NCI-H774 (cell line): ENCODE measurements at places on chromosomes 3 and 15.

- no peak for DNase-seq
Observed at GRCh38 chr3:36562945-36563344, 182.6 kb downstream of the STAC start.

GRCh38 chr15:68596691-68597090 is 17.9 kb downstream of the CORO2B start:
- DNase-seq: no peak

- DNase-seq: no peak
Observed at GRCh38 chr3:157128771-157129681, 30.9 kb downstream of the CCNL1 start.

DNA sequence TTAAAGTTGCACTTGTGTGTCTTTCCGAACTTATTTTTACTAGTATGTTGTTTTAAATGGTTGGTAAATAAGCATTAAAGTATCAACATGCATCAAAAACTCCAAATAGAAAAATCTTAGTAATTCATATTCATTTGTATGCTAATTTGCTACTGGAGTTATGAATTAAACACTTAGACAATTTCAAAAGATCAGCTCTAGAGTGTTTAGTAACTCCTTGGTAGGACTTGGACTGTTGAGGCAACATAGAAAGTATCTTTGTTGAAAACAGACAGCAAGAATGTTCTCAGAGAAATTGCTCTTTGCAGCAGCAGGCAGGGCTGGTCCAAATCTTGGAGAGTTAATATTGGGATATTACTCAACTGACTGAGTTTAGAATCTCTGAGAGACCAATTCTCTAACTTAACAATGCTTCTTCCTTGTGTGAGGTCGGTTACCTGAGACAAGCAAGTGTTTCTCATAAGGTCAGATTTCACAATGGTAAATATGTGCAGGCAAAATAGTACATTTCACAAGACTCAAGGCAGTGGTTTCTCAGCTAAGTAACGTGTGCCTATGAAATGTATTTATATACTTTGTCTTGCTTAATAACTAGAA is 147.8 kb upstream of the IL12A start:
- DNase-seq: no peak

- no peak for DNase-seq
Observed at GRCh38 chr3:77539677-77540076, 499.8 kb downstream of the ROBO2 start.

- DNase-seq: no peak
Observed at GRCh38 chr3:136667081-136667480, 85.1 kb downstream of the STAG1 start.

DNA sequence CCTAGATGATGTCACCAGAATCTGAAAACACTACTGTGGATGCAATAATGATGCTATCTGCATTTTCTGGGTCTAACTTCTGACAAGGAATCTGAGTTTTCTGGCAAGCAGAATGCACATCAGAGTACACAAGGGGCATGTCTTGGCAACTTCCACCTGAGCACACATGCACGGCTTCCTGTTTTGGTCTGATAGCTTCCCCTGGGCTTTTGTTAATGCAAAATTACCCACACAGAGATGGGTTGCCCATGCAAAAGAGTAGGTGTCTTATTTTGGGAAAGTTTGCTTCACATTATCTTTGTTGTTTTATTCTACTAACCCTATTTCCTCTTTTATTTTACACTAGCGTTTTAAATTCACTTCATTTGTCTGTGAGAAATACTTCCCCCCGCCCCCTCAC is 74.2 kb upstream of the SATB1 start:
- DNase-seq: no peak

DNA sequence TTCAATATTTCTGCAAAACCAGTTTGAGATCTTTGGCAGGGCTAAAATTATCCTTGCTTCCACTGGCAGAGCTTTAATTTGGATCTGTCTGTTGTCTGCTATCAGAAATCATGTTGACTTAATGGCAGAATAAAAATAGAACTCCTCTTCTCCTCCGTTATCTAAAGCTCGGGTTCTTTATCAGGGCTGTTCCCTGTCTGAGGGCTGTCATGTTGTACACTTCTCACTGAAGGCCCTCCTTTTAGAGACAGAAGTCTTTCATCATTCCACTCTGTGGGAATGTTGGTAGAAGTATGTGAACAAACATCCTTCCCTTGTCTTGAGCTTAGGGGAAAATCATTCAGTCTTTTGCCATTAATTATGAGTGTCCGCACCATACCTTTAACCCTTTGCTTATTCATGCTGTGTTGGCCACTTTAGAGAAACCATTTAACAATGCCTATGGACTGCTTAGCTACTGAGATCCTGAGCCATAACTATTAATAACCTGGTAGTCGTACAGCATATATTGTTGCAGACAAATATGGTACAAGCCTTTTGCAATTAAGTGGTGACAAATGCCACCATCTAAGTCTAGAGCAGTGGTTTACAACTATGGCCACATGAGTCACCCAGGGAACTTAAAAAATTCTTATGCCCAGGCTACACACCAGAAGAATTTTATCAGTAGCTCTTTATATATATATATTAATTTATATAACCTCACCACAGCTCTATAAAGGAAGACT is 226.0 kb upstream of the TPM1 start:
- DNase-seq: no peak

DNA sequence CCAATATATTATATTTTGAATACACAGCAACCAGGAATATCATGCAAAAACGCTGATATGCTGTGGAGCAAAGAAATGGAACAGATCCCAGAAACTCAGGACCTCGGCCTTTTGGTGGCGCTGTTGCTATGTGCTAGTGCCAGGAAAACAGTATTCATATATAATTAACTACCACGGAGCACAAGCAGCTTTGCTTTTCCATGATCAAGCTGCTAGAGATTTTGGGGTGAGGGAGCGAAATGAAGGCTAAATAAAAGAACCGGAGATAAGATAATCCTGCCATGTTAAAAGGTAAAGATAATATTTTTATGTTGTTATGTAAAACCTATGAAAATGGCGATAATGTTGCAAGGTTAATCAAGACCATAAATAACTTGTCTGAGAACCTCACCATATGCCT is 157.7 kb upstream of the FAM3D start:
- peak; percentile 19 for DNase-seq

- no peak for DNase-seq
Observed at GRCh38 chr3:131109156-131109555, 82.5 kb downstream of the NEK11 start.

GRCh38 chr3:137582484-137582883 is 181.6 kb upstream of the SOX14 start:
- DNase-seq: no peak

GRCh38 chr3:5136919-5137429 is 14.9 kb downstream of the ARL8B start:
- DNase-seq: no peak

DNA sequence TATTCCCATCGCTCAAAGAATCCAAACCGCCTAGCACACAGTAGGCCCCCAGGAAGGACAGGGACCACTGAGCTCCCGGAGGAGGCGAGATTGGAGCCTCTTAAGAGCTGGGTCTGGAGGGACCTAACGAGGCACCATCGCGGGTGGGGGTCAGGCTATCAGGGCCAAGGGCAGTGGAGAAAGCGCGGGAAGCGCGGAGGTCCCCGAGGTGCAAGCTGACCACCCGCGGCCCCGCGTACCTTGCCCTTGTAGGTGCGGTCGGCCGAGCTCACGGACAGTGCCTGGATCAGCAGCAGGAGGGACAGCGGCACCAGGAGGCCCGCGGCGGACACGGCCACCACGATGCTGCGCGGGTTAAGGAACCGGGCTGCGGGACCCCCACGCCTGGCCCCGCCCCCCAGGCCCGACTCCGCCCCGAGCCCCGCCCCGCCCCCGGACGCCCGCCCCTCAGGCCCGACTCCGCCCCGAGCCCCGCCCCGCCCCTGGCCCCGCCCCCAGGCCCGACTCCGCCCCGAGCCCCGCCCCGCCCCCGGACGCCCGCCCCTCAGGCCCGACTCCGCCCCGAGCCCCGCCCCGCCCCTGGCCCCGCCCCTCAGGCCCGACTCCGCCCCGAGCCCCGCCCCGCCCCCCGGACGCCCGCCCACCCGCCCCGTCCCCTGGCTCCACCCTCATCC is 3.9 kb downstream of the ZDHHC19 start:
- no peak for DNase-seq

DNA sequence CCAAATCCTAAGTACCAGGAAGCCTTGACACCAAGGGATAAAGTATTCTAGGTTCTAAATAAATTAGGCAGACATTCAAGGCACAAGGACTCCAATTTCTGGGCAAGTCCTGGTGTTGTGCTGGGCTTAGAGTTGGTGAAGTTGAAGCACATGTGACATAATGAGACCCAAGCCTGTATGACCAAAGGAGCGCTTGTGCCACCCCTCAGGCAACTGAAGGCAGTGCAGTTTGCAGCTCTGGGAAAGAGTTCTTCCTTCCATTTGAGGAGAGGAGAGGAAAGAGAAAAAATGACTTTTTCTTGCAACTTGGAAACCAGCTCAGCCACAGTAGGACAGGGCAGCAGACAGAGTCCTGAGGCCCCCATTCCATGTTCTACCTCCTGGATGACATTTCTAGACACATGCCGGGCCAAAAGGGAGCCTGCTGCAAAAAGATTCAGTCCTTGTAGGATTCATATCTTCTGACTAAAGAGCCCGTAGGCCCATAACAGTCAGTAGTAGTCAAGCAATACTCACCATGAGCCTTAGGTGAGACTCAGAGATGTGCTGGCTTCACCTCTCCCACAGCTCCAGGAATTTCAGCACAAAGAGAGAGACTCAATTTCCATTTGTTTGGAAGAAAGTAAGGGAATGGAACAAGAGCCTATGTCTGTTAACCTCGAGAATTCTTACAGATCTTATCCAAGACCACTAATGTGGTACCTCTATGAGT is 588.8 kb upstream of the BCHE start:
- DNase-seq: no peak

DNA sequence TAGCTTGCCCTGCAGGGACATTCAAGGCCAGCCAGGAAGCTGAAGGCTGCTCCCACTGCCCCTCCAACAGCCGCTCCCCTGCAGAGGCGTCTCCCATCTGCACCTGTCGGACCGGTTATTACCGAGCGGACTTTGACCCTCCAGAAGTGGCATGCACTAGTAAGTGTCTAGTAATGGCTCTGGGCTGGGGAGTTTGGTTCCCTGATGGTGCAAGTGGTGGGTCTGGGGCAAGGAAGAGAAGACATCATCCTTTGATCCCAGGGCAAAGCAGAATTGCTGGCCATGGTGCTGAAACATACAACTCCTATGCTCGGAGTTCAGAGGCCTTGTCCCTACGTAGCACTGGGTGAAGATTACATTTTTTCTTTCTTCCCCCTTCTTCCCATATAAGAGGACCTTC is 311.4 kb downstream of the EPHB1 start:
- DNase-seq: no peak

DNA sequence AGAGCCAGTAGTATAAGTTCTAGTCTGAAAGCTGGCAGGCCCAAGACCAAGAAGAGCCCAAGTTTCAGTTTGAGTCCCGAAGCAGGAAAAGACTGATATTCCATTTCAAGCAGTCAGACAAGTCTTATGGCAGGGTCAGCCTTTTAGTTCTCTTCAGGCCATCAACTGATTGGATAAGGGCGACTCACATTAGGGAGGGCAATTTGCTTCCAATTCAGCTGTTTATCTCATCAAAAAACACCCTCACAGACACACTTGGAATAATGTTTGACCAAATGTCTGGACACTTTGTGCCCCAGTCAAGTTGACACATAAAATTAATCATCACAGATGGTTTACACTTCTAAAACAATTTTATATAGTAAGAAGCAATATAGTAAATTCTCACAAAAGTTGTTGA is 69.7 kb downstream of the UBE2E2 start:
- no peak for DNase-seq

DNA sequence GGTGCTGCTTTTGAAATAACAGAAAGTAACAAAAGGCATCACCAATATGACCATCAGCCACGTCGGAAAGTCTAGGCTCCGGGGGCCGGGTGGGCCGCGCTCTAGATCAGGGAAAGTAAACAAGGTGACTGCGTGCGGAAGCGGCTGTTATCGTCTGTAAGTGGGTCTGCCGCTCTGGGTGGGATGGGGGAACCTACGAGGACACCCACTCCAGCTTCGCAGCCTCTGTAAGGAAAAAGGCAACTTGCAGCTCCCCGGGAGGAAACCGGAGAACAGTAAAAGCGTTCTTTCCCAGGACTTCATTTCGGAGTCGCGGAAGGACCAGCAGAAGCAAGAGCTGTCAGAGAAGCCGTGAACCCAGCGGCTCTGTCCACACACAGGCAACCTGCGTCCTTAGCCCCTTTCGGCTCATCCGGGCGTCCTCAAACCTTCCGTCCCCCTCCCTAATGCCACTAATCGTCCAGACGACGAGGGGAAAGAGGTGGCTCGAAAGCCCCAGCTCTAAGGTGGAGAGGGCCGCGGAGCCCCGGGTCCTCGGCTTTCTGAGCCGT is 461 bp downstream of the XRN1 start:
- peak; percentile 20 for DNase-seq

GRCh38 chr3:46965151-46965550 is 11.4 kb downstream of the CCDC12 start:
- DNase-seq: no peak

- no peak for DNase-seq
Observed at GRCh38 chr3:99741588-99741987, 76.1 kb upstream of the CMSS1 start.
